ELR (cell line): ENCODE measurements at places on chromosomes 6 and 20.

- no peak for DNase-seq
These were observed 7.9 kb downstream of the KIAA1755 start for GRCh38 chr20:38252292-38253288.

DNA sequence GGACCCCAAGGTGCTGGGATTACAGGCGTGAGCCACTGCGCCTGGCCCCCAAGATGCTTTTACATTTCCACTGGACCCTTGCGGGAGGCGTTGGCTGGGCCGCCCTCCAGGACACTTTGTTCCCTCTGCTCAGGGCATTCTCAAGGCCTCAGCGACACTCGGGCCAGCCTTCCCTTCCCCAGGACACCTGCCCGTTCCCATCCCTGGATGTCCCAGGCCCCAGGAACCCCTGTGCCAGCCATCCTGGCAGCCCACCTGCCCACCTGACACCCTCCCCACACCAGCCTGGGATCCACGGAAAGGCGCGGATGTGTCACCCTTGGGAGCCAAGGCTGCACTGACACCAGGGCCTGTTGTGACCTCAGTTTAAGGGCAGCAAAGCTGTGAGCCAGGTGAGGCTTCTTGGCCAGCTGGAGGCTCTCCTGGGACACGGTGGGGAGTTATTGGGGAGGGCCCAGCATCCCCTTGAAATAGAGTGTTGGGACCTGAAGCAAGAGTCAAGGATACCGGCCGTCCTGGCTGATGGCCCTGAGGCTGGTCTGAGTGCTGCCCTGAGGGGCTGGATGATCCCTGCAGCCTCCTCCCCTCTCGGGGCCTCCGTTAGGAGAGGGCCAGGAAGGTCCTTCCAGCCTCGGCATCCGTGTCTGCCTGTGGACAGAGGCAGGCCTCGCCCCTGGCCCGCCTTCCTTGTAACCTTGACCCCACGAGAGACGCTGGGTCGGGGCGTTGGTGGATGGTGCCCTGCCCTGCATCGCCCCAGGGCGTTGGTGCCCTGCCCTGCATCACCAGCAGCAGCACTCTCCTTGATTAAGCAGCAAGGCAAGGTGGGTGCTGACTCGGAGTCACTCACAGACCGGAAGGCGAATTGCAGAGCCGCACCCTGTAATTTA is 84.2 kb upstream of the BHLHE23 start:
- DNase-seq, result no peak

DNA sequence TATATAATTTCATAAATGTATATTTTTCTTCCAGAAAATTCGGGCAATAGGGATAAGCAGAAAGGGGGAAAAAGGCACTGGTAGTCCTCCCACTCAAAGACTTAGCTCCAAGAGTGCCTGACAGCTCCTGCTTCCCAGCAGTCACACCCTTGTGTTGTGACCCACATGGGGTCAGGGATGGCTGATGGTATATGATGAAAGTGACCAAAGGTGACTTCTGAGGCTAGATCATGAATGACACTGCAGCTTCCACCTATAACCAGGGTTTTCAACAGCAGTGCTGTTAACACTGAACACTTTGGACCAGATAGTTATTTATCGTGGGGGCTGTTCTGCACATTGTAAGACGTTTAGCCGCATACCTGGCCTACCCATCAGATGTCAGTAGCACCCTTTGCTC is 22.3 kb downstream of the FAM50B start:
- DNase-seq, result no peak

GRCh38 chr6:42745083-42745639 is 742 bp downstream of the TBCC start:
- peak; percentile 54 for DNase-seq

DNA sequence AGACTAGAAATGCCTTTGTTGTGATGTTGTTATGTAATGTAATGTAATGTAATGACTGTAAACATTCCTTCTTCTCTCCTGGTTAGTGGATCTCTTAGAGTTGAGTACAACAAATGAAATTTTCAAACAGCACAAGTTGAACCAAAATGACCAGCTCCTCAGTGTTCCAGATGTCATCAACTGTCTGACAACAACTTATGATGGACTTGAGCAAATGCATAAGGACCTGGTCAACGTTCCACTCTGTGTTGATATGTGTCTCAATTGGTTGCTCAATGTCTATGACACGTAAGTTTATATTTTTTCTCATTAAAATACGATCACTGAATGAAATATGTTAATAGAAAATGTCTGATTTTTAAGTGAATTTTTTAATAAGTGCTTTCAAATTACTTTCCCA is 496.7 kb downstream of the UTRN start:
- no peak for DNase-seq

DNA sequence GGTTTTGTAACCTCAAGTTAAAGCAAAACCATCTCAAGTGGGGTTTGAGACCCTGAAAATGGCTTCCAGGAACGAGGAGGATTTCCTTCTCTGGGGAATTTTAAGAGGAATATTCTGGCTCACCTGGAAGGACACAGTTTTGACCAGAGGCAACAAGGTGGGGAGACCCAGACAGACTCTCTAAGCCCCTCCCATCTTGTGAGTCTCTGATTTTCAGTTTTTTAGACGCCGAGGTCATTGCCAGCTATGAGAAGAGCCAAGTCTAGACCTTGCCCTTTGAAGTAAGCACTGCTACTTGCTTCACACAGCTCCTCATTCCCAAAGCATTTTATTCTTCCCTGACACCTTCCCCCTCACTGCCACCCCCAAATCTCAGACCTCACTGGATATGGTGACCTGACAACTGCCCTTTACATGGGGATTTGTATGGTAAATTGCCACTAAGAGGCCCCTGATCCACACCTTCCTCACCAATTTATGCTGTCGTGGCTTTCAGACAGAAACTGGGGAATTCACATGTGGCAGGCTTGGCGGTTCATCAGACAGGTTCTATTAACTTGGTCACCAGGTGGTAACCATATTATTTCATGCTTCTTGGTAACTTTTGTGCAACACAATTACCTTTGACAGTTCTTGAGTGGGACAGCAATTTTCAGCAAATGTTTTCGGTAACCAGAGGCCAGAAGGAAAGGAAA is 116.2 kb downstream of the ISM1 start:
- DNase-seq, result no peak

- no peak for DNase-seq
These were observed 59.0 kb downstream of the CLIC5 start for GRCh38 chr6:45956663-45957062.

- no peak for DNase-seq
These were observed 186.8 kb downstream of the FRK start for GRCh38 chr6:115873901-115874300.

DNA sequence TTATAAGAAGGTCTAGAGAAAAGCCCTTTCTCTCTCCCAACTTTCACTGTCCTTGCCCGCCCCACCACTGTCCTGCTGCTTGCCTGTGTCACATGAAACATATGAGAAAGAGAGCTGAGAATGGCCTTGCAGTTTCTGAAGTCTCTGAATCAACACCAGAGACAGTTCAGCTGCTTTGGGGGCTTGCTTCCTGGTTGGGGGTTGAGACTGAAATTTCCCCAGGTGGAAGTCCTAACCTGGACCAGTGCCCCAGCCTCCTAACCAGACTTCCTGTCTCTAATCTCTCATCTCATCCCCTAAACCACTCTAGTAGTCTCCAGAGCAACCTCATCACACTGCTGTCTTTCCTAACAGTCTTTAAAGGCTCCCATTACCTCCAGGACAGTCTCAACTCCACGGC is 10.7 kb downstream of the TRAM2 start:
- DNase-seq, result no peak

DNA sequence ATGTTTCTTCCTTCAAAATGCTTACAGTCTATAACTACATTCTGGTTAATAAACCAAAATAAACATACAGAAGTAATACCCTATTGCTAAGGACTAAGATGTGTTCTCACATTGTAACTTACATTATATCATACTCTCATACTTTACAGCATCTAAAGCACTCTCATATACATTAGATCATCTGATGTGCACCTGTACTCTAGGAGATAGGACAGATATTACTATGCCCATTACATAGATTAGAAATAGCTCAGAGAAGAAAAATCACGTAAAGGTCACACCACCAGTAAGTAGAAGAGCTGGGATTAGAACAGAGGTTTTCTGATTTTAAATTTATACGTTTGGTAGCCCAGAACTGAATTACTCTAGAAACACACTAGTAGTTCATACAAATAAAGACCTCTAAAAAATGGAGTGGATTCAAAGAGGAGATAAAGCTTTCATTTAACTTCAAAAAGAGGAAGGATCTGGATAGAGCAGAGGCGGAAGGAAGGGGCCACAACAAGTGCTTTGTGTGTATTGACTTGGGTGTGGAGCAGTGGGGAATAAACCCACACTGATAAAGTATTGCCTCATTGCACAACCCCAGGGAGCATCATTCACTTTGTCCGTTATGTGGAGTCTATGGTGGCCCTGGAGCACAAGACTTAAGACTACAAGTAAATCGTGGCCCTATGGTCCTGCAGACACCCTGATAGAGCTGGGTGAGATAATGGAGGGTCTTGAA is 30.9 kb downstream of the SLC2A12 start:
- no peak for DNase-seq

DNA sequence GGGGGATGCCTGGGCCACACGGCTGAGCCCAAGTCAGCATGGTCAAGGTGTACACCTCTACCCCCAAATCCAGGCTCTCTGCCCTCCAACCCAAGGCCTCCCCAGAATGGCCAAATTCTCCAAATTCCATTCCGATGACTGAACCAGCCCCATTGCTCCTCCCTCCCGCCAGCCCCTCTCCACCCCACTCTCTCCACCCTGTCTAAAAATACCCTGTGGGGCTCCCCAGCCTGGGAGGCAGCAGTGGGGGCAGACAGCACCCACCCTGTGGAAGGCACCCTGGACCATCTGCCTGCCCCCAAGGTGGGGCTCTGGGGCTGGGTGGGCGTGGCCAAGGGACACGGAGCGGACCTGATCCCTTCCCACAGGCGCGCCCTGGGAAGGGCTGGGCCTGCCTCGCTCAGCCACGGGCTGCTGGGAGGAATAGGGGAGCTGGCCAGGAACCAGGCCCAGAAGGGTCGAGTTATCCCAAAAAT is 11.4 kb downstream of the TEAD3 start:
- DNase-seq, result peak; percentile 79

DNA sequence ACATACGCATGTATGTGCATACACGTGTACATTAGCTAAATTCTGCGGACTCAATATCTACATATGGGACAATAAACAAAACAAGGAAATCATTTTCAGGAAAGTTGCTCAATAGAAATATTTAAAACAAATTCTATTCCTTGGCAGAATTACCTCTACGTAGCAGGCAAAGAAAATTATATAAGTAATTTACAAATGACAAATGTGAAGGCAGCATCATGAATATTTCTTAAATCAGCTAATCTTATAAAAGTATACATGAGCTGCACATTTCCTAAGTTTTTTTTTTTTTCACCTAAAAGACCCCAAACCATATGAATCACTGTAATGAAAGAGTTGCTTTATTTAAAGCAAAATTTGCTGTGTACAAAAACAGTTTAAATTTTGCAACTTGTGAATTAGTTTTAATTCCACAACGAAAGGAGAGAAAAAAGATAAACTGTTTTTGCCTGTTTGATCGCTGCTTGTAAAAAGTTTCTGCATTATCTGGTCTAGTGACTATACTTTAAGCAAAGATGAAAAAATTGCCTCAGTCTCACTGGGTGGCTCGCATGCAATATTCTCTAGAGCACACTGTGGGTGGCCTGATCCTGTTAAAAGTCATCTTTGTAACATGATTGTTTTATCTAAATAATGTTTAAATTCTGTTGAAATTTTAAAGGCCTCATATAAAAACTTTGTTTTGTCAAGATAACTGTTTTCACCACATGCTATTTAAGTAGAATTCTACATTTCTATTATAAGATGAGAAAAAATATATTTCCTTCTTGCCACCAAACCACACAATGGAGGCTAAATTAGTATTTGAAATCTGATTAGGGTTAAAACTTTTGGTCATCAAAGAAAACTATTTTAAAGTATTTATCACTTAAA is 57.1 kb downstream of the HUS1B start:
- no peak for DNase-seq

DNA sequence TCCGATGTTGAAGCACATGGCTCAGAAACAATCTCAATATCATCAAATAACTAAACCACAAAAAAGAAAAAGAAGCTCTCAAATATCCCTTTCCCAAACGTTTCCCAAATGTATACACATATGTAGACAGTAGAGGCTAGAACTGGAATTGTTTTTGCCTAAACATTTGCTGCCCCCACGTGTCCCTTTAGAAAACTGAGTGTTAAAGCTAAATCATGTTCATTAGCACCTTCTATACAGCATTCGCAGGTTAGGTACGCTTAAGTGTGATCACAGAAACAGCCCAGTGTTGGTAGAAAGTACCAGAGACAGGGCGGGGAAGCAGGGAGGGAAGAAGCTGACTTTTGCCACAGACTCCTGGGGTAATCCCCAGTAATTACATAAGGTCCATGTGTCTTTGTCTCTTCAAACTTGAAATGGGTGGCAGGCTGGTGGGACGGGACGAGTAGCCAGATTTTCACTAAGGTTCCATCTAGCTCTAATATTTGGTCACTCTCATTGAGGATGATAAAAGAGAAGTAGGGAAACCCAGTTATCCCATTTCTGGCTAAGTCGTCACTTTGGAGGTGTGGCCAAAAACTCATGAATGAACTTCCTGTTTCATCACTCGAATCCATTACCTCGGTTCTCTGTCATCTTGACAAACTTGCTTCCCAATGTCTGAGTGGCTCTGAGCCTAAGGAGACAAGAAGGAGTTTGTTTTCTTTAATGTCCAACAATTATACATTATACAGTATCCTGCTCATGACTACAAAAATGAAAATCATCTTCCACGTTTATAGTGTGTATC is 15.0 kb upstream of the TFAP2A start:
- DNase-seq, result peak; percentile 83

GRCh38 chr6:154872542-154873114 is 122.5 kb upstream of the TIAM2 start:
- no peak for DNase-seq

- no peak for DNase-seq
These were observed 25.3 kb downstream of the RAB44 start for GRCh38 chr6:36722879-36723278.

DNA sequence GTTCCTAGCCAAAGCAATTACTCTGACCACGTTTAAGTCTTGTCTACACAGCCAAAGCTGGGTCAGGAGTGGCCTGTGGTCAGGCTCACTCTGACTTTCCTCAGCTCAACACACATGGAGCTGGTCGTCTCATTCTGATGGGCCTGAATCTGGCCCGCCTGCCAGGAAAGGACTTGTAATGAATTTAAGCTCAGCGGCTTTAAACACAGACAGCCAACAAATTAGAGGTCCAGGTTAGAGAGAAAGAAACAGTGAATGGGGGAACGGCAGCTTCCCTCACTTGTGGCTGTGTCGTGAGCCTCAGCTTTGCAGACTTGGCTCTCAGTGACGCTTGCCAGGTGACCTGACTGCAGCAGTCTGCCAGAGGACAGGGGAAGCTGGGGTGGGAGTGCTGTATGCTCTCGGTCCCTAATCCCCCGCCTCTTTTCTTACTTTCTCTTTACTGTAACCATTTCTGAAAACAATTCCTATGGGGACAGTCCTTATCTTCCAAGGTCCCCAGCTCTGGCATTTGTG is 121.9 kb upstream of the AGPAT4 start:
- no peak for DNase-seq
